Activated CD4-positive, alpha-beta memory T cell treated with anti-CD3 and anti-CD28 coated beads, Interleukin-2, amount 10 ng/mL, durations not matched to agents 7 days and 5 days (primary cell): ENCODE measurements at places on chromosomes 7 and 10. TPM values are rescaled to one million over a fixed set of nuclear protein-coding genes. Genes with fewer than 3 reads are reported as not detected.

The SP8 gene
- not detected for total RNA-seq

The SMARCD3 gene
- 2.7 TPM for total RNA-seq

The CTAGE4 gene
- total RNA-seq: 5.3 TPM

The VENTX gene
- total RNA-seq: not detected

The FEZF1 gene
- total RNA-seq: not detected

The TWIST1 gene
- total RNA-seq: 2.9 TPM

- no peaks in the 10 kb centered on the region for H3K4me1 ChIP-seq
- no peak overlapping the region for H3K4me3 ChIP-seq
- peaks cover 3% of the 10 kb centered on the region for H3K27me3 ChIP-seq
- H3K36me3 ChIP-seq: no peaks in the 10 kb centered on the region
- no peak overlapping the region for H3K27ac ChIP-seq
These were observed 35.9 kb downstream of the EGFR start for GRCh38 chr7:55054758-55055157.

GRCh38 chr10:117237401-117237991, 3.4 kb upstream of the SLC18A2 start:
- H3K27me3 ChIP-seq: peaks cover 27% of the 10 kb centered on the region
- H3K4me3 ChIP-seq: no peak overlapping the region
- peaks cover 2% of the 10 kb centered on the region for H3K4me1 ChIP-seq
- H3K27ac ChIP-seq: no peak overlapping the region
- no peak for DNase-seq

DNA sequence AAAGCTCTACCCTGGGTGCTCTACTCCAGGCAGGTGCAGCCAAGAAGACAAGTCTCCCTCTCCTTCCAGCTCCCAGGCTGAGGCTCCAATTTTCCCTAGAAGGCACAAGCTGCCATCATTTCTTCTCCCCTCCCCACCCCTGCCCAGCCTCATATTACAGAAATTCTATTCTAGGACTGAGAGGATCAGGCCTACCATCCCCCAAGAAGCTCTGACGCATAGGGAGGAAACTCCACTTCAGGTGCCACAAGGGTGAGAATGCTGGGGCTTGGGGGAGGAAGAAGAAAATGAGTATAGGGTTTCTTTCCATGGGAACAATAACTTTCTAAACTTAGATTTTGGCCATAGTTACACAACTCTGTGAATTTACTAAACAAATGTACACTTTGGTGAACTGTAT, 35.3 kb downstream of the FEZF1 start:
- H3K27ac ChIP-seq: no peak overlapping the region
- DNase-seq: no peak
- no peaks in the 10 kb centered on the region for H3K27me3 ChIP-seq
- no peak overlapping the region for H3K4me3 ChIP-seq
- no peaks in the 10 kb centered on the region for H3K36me3 ChIP-seq
- no peaks in the 10 kb centered on the region for H3K4me1 ChIP-seq

DNA sequence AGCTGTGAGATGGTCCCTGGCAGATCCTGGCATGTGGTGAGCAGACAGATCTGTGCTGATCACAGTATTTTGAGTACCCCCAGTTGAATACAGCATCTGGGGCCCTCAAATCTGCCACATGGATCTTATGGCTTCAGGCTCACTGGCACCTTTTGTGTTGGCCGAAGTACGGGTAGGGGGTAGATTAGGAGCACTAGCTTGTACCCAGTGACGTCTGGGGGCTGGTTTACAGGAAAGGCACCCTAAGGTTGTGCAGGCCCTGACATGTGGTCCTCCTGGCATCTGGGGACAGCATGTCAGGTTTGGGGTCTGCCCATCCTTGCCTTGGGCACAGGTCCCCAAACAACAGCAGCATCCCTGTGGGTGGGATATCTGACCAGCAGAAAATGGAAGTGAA, 53.2 kb downstream of the SYPL1 start:
- H3K4me1 ChIP-seq: peaks cover 50% of the 10 kb centered on the region
- peaks cover 3% of the 10 kb centered on the region for H3K27me3 ChIP-seq
- no peak for DNase-seq
- H3K36me3 ChIP-seq: no peaks in the 10 kb centered on the region

DNA sequence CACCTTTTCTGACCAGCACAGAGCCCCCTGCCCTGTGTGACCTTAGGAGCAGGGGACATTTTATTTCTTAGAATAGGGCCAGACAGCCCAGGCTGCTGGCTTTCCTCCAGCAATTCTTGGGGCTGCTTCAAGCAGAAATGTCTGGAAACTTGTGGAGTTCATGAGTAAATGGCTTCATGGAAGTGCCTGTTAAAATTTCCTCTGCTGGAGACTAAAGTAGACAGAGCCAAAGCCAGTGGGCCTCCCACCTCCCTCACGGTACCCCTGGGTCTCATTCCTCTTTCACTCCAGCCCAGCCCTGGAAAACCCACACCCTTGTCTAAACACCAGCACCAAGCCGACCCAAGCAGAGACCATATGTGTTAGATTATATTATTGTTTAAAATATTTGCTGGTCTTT, 505.5 kb upstream of the ZMIZ1 start:
- H3K27ac ChIP-seq: no peak overlapping the region
- no peak overlapping the region for H3K4me3 ChIP-seq
- H3K27me3 ChIP-seq: peaks cover 10% of the 10 kb centered on the region
- DNase-seq: no peak

- H3K27me3 ChIP-seq: no peaks in the 10 kb centered on the region
- DNase-seq: no peak
- H3K36me3 ChIP-seq: peaks cover 45% of the 10 kb centered on the region
These were observed 38.8 kb downstream of the R3HCC1L start for GRCh38 chr10:98173260-98173659.

- no peaks in the 10 kb centered on the region for H3K27me3 ChIP-seq
- no peak overlapping the region for H3K27ac ChIP-seq
- H3K4me3 ChIP-seq: no peak overlapping the region
- H3K36me3 ChIP-seq: no peaks in the 10 kb centered on the region
- H3K4me1 ChIP-seq: no peaks in the 10 kb centered on the region
These were observed 92.5 kb upstream of the INHBA start for GRCh38 chr7:41795276-41795833.

- no peak for DNase-seq
- H3K4me1 ChIP-seq: peaks cover 16% of the 10 kb centered on the region
- no peak overlapping the region for H3K4me3 ChIP-seq
- H3K27ac ChIP-seq: no peak overlapping the region
- H3K36me3 ChIP-seq: no peaks in the 10 kb centered on the region
- H3K27me3 ChIP-seq: peaks cover 3% of the 10 kb centered on the region
These were observed 246.9 kb downstream of the PTEN start for GRCh38 chr10:88110355-88110754.

- H3K4me3 ChIP-seq: peak overlapping the region; percentile 69
- H3K4me1 ChIP-seq: peaks cover 10% of the 10 kb centered on the region
- peaks cover 61% of the 10 kb centered on the region for H3K27me3 ChIP-seq
- no peaks in the 10 kb centered on the region for H3K36me3 ChIP-seq
- H3K27ac ChIP-seq: no peak overlapping the region
These were observed 464 bp downstream of the DENND2A start for GRCh38 chr7:140640060-140640637.

DNA sequence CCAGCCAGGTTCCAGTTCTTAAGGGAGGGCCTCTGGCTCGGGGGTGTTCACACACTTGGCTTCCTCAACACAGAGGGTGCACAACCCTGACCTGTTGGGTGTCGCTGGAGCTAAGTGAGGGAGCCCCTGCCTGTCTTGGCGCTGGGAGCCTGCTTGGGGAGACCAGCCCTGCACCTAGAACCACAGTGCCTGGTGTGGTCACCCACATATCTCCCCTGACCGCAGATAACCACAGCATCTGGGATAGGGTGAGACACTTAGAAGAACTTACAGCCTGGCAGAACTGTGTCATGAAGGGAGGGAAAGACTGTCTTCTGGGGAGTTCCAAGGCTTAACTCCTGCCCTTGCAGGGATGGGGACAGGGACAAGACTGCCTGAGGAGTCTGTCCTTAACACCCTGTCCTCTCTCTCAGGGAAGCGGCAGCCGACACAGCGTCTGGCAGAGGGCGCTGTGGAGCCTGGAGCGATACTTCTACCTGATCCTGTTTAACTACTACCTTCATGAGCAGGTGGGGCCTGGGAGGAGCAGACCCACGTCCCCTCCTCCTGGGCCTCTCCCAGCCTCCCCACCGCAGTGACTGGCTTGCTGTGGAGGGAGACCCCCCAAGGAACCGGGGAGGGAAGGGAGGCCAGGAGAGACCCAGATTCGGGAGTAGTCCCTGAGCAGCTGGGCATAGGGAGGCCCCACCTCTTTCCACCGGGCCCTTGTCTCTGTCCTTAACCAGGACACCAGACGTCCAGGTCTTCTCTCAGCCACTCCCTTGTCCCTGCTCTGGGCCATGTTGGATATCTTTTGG, 59.0 kb downstream of the PALD1 start:
- DNase-seq: no peak
- no peak overlapping the region for H3K27ac ChIP-seq
- no peaks in the 10 kb centered on the region for H3K27me3 ChIP-seq
- no peaks in the 10 kb centered on the region for H3K4me1 ChIP-seq
